ENCODE measurements at places on chromosomes 16 and 17.

- DNase-seq, result no peak
Measured at GRCh38 chr17:47708864-47709541, 15.0 kb downstream of the TBKBP1 start.

GRCh38 chr17:20281860-20282259 lies 185.5 kb downstream of the LGALS9B start:
- DNase-seq, result no peak

GRCh38 chr16:77723108-77723514 lies 797 bp downstream of the NUDT7 start:
- DNase-seq, result no peak

DNA sequence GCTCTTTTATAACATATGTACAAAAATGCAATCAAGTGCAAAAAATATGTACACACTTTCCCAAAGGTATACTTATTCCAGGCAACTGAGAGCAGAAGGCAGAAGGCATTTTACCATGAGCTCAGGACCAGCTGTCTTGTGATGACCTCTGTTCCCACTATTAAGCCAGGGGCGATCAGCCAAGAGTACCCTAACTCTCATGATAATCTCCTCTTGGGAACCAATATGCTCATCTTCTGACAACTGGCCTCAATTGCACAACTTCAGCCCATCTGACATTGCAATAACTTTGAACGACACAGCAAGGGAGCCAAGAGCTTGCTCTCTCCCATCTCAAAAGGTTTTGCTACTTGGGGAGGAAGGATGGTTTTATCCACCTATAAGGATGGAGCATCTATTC lies 471.9 kb downstream of the HS3ST3B1 start:
- no peak for DNase-seq

GRCh38 chr16:57151369-57151768 lies 34.5 kb downstream of the PSME3IP1 start:
- no peak for DNase-seq

DNA sequence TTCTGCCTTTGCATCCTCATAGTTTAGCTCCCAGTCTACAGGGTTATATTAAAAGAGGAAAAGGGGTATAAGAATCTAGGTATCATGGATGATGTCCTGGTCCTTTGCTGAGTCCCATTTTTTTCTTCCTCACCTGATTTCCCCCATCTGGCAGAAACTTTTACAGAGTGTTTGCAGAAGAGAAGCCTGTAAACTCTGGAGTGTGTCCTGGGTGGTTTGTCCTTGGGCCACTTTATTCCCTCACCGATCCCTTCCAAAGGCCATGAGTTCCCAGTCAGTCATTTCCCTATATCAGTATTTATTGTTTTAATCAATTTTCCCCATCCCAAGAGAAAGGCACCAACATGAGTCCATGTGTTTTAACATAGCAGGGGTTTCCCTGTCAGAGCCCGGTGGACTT lies 638.2 kb downstream of the WWOX start:
- no peak for DNase-seq

DNA sequence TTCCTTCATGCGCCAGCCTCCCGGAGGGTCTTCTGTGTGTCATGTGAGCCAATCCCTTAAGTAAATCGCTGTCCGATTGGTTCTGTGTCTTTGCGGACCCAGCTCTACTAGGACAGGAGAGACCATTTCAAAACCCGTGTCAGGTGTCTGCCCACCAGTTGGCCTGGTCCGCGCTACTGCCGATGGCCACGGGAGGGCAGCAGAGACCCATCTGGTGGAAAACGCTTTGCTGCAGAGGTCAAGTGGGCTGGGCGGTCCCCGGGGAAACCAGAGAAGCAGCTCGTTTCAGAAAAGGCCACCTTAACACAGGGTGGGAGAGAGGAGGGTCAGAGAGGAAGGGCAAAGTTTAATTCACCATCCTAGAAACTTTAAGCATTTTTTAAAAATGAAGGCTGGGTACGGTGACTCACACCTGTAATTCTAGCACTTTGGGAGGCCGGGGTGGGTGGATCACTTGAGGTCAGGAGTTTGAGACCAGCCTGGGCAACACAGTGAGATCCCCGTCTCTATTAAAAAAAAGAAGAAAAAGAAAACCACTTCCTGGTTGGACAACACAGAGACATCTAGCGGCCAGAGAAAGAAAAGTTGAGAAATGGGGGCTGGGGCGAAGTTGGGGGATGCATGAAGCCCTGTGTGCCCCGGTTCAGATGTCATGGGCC lies 2.8 kb upstream of the CIBAR2 start:
- peak; percentile 80 for DNase-seq

DNA sequence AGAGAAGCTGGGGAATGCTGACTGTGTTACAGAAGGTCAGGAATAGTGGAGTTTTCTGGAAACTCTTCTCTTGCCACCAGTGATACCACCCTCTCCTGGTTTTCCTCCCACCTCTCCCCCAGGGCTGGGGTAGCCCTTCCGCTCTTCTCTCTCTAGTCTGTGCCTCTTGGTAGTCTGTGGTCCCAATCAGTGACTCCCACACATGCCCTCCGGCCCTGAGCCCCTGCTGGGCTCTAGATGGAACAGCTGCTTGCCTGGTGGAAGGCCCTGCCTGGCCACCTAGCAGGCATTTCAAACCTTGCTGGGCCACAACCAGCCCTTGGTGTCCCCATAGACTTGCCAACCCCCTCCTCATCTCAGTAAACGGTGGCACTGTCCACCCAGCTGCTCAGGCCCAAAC lies 15.2 kb upstream of the MTSS2 start:
- DNase-seq, result no peak

DNA sequence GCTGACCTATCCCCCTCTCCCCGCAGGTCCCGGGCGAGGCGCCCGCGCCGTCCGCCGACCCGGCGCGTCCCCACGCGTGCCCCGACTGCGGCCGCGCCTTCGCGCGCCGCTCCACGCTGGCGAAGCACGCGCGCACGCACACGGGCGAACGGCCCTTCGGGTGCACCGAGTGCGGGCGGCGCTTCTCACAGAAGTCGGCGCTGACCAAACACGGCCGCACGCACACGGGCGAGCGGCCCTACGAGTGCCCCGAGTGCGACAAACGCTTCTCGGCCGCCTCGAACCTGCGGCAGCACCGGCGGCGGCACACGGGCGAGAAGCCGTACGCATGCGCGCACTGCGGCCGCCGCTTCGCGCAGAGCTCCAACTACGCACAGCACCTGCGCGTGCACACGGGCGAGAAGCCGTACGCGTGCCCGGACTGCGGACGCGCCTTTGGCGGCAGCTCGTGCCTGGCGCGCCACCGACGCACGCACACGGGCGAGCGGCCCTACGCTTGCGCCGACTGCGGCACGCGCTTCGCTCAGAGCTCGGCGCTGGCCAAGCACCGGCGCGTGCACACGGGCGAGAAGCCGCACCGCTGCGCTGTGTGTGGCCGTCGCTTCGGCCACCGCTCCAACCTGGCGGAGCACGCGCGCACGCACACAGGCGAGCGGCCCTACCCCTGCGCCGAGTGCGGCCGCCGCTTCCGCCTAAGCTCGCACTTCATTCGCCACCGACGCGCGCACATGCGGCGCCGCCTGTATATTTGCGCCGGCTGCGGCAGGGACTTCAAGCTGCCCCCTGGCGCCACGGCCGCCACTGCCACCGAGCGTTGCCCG lies 10.3 kb downstream of the ZNF771 start:
- peak; percentile 91 for DNase-seq

GRCh38 chr17:17052462-17053221 lies 10.4 kb downstream of the MPRIP start:
- DNase-seq, result no peak

DNA sequence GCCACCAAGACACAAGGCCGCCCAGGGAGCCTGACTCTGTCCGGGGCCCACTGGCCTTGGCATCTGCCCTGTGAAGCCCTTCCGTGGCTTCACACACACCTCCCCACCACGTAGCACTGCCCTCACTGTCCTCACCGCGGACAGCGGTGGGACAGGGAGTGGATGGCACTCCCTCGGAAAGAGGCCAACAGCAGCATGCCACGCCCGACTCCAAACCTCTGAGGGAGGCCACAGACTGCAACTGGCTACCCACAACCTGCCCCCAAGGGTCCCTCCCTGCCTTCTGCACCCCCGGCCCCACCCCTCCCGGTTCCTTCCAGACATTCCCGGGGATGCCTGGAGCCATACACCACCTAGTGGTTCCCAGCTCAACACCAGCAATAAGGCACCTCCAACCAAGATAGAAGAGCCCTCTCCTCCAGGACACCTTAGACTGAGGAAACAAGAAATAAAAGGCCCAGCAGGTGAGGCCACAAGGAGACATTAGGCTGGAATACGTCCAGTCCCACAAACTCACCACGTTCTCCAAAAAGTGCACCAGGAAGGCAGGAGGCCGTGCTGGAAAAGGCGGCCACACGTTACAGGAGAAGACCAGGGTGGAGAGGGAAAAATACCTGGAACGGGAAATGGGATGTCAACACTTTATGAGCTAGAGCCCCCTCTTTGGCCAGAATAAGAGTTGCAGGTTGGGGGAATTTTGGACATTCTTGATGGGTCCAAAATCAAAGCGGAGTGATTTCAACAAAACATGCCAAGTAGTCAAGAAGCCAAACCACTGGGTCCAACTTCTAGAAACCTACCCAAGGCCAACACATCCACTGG lies 310.0 kb downstream of the SOX9 start:
- DNase-seq, result no peak

DNA sequence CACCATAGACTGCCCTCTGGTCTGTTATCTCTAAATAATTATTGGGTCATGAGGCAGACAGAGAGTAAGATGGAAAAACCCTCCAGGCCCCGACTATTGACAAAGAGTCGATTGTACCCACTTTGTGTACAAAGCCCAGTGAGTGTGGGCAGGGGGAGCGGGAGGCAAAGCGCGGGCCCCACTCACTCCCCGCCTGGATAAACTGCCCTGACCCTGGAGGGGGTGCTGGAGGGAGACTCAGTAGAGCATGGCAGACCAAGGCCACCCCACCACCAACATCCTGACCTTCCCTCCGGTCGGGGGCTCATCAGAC lies 11.2 kb upstream of the CPSF4L start:
- DNase-seq, result no peak

DNA sequence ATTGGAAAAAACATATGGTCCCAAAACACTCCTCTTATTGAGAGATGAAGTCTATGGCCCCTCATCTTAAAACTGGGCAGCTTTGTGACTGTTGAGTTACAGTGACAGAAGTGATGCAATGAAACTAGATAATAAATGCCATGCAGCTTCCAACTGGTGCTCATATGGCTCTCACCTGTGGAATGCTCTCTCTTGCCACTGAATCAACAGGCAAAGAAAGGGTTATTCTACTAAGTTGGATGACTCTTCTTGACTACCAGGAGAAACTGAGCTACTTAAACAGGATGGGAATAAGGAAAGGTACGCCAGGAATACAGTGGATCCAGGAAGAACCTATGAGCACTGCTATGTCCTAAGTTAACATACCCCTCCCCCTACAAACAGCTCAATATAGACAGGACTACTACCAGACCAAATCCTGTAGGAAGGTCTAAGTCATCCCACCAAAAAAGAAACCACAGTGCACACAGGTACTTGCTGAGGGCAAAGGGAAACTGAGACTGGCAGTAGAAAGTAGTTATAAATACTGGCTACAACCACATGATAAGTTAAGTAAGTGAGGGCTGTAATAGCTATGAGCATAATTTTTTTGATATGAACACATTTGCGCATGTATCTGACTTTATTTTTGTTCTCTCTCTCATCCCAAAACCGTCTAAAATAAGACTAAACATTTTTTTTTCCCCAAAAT lies 398.5 kb downstream of the ZFHX3 start:
- no peak for DNase-seq

GRCh38 chr16:88973007-88973410 lies 4.0 kb downstream of the CBFA2T3 start:
- no peak for DNase-seq

DNA sequence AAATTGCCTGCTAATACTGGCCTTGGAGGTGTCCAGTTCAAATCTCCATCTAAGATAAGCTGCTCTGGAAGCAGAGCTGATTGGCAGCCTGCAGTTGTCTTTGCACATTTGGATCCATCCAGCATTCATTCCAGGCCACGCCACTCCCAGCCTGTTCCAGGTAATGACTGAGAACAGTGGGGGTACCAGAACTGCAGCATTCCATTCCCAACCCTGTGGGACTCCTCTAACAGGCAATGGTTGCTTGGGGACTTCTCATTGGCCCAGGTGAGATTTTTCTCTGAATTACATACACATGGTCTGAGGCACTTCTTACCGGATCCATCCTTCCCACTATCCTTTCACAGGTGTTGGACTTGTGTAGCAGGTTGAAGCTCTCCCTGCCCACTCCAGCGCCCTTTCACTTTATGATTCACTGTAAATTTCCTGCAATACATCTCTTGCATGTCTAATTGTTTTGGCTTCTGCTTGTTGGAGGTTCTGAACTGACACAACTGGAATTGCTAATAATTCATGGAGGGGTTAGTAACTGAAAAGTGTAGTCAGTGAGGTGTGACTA lies 206.1 kb upstream of the ZFHX3 start:
- DNase-seq, result no peak

DNA sequence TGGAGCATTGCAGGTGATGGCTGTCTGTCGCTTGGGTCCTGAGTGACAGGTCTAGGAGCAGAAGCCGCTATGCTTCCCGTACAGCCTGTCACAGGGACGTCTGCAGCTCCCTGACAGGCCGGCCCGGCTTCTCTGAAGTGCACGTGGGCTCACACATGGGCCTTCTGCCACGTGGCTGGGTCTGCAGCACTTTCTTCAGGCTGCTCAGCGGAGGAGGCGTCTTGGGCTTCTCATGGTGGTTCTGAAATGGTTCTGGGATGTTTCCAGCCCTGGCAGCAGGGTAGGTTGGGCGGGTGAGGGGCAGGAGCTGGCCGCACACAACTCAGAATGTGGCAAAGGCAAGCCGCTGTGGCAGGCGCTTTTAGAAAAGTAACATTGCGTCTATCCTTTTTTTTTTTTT lies 80.3 kb upstream of the ZNF750 start:
- DNase-seq, result no peak

- DNase-seq, result no peak
Measured at GRCh38 chr16:73217654-73218053, 169.7 kb upstream of the ZFHX3 start.

DNA sequence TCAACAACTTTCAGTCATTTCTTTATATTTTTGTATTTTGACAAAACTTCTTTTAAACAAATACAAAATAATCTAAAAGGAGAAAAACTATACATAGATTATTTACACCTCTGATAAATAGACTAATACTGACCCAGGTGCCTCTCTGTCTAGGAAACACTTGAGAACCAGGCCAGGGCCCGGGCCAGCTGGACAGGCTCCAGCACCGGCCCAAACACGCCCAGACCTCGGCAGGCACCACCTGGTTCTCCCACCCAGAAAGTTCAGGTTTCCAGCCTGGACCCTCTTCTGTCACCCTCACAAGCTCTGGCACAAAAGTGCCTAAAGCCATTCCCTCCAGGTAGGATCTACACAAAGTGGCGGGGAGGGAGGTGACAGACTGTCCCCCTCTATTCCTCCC lies 97.0 kb upstream of the DNAH17 start:
- DNase-seq, result no peak

All from CD4-positive, alpha-beta T cell treated with Interleukin-1 beta for 1 hour (primary cell).